HCEC 1CT (cell line): ENCODE measurements at places on chromosomes 6 and 20.

DNA sequence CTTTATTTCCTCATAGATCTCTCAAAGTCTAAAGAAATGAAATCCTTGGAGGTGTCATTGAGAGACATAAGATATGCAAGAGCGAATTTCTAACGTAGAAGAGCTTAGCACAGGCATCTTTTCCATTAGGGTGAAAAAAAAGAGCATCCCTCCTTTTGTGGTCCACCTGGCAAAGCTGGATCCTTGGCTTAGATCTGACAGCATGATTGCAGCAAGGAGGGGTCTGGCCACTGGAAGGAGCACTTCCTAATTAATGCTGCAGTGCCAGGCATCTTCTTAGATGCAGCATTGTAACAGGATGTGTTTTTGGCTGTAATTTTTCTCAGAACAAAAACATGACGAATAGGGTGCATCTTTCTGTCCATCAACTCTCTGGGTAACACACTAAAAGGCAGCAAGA lies 60.1 kb upstream of the TFAP2D start:
- no peak for DNase-seq

GRCh38 chr6:157556671-157557430 lies 175.9 kb downstream of the ZDHHC14 start:
- no peak for DNase-seq

DNA sequence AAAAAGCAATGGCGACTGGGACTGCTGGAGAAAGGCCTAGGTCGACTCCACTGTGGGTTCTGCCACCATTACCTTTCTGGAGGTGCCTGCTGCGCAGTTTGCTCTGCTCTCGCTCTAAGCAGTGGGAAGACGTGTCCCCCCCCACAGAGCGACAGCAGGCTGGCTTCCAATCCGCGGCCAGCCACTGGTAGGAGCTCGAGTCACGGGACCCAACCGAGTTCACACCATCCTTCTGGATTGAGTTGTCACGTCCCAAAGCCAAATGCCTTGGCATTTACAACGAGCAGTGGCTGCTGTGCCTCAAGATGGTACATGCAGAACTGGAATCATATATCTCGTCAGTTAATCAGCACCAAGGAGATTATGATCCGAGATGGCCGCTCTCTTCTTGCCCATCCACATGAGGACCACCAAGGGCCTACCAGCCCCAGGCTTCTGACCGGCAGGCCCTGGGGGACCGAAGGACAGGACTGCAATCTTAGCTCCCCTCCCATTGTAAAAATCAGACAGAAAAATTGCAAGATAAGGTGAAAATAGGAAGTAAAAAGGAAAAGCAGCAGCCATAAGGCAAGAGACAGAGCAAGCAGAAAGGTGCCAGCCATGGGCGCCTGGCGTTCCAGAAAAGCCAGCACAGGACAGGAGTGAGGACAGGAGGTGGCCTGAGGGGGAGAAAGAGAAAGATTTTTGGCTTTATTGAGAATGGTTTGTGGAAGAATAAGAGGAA lies 74.4 kb downstream of the TRAM2 start:
- no peak for DNase-seq

DNA sequence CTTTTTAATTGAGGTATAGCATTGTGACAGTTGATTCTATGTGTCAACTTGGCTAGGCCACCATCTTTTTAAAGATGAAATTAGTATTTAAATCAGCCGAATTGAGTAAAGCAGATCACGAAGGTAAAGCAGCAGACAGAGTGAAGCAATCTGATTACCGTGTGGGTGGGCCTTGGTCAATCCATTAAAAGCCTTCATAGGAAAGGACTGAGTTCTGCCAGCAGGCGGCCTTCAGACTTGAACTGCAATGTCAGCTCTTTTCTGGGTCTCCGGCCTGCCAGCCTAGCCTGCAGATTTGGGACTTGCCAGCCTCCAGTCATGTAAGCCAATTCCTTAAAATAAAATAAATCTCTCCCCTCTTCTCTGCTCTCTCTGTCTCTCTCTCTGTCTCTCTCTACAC lies 22.4 kb upstream of the TGM2 start:
- DNase-seq, result peak; percentile 36

DNA sequence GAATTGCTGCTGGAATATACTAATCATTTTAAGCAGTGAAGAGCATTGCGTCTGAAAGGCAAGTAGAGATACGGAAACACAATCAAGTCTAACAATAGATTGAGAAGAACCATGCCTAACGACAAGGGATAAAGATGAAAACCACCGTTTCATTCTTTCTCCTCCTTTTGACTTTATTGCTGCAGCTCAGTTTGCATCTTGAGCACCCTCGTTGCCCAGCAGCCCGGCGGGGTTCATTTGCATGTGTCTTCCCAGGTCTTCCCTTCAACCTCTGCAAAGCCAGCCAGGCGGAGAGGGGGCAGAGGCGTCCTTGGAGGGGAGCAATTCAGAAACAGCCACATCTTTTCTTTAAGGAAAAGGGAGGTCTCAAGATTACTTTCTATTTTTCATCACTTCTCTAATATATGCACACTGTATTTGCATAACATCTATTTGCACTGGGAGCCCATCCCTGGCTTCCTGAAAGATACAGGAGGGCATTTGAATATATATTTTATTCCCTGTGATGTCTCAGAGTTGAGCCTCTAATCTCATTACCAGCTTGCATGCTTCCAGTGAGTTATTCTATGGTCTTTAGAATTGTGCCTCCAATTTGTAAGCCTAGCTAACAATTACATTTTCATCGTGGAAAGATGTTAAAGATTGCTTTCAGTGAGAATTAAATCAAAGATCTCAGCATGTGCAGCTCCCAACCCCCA lies 18.7 kb upstream of the PXDC1 start:
- DNase-seq, result no peak

DNA sequence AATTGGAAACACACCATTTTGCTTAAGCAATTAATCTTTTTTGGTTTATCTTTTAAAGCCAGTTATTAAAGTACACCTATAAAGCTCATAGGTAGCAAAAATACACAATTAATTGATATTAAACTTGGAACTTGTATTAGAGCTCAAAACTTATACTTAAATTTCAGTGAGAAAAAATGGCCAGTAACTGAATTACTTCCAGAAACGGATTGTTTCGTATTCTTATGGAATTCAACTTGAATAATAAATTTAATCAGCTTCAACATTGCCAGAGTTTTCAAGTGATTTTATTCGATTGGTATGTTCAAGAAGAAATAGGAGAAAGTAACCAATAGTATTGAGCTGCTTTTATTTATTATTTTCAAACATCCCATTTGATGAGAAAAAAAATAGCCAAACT lies 112.7 kb upstream of the PDE10A start:
- no peak for DNase-seq

DNA sequence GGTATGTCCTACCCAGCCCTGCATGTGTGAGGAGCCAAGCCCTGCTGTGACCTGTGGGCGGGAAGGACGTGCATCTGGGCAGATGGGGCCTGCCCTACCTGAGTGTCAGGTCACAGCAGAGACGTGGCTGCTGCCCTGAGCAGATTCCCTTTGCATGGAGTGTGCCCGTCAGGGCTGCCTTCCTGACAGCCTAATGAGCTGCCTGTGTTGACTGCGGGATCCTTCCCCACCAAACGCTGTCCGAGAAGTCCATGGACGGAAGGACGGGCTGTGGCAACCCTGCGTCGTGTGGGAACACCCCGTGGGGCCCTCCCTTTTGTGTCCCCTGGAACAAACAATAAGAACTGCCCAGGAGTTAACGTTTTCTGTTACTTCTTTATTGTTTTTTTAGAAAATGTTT lies 343.2 kb downstream of the CDH4 start:
- DNase-seq, result no peak

- DNase-seq, result no peak
Observed at GRCh38 chr6:108966855-108967755, 118.9 kb downstream of the ARMC2 start.

- DNase-seq, result peak; percentile 57
Observed at GRCh38 chr6:42777126-42777822, 4.6 kb upstream of the BICRAL start.

DNA sequence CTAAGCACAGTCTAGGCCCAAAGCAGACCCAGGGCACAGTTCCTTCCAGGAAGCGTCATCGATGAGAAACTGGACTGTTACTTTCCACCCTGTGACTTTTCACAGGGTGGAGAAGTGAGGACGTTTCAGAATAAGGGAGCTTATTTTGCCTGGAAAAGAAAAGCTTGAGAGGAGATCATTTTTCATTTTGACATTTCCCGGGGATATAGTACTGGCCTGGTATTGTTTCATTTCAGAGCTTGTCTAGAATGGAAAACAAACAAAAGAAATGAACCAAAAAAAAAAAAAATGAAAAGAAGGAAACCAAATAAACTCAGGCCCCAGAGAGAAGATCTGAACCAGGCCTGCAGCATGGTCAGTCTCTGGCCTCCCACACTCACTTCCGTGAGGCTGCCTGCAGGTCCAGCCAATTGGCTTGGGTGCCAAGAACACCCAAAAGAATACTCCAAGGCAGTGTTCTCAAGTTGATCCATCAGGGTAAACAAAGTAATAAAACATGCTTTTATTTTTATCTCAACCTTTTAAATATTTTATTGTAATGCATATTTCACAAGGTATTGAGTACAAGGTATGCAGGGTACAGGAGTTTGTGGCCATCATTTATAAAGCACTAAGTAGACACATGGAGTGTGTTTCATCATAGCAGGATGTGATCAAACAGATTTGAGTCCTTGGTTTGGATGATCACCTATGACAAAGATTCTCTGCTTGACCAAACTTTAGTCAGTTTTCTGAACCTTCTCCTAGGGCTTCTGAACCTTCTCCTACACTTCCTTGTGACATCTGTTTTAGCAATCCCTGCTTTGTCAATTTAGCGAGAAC lies 176.9 kb upstream of the GGTLC1 start:
- no peak for DNase-seq

DNA sequence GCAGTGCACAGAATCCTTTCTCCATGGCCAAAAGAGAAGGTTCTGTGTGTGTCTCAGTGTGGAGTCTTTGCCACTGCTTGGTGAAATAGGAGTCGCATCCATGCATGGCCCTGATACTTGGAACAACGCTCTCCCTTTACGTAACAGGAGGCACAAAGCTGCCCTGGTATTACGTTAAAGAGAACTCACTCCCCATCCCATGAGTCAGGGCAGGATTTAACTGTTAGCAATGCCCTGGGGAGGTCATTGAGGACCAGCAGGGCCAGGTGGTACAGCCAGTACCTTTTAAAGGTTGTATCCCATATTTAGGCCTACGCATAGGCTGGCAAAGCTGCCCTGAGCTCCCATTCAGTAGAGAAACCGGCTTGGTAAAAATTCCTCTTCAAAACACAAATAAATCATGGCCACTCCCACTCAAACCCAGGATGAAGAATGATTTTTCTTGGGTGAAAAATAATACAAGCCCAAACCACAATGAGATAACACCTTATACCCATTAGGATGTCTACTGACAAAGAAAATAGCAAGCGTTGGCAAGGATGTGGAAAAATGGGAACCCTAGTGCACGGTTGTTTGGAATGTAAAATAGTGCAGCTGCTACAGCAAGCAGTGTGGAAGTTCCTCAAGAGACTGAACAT lies 37.1 kb downstream of the MYLK4 start:
- no peak for DNase-seq

DNA sequence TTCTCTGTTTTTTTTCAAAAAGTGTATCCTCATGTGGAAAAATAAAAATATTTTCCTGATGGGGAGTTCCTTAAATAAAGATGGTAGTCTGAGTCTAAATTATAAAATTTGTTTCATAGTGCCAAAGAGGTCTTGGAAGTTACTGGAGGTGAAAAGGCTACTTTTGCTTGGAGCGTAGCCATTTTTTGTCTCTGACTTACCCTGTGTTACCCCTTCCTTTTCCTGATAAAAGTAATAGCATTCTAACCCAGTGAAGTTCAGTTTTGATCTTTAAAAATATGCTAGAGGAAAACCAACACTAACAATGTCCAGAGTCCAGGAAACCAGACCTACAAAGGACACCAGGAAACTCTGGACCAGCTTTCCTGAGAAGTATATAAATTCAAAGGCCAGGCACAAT lies 112.2 kb upstream of the FOXO3 start:
- no peak for DNase-seq

DNA sequence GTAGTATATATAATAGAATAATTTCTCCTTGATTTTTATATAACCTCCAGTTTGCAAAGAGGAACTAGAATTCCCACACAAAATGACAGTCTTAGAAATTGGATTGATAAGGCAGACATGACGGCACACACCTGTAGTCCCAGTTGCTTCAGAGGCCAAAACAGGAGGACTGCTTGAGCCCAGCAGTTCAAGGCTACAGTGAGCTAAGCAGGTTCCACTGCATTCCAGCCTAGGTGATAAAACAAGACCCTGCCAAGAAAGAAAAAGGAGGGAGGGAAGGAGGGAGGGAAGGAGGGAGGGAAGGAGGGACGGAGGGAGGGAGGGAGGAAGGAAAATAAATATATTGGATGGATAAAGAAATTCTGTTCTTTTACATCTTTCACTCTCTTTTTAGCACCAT lies 77.6 kb upstream of the SASH1 start:
- no peak for DNase-seq

DNA sequence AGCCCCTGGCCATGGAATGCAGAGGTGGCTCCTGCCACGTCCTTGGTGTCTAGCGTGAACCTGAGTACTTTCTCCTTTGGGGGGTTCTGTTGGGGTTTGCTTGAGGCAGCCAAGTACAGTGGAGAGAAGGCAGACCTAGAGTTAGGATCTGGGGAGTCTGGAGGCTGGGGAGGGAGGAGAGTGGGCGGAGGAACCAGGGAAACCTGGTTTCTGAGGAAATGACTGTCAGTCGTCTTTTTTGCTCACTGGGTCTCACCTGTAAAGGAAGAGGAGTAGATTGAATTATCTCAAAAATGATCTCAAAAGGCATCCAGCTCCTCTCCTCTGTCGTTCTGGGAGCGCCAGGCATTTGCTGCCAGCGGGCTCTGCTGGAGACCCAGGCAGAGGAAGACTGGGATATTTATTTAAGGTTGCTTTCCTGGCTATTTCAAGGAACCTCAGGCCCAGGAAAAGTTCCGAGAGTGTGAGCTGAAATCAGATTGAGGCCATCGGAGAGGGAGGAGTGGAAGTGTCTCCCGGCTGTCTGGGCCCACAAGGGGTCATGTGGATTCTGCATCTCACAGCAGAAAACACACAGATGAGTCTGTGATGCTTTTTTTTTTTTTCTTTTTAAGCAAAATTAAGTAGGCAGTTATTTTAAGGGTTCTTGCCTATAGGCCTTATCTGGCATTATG lies 16.1 kb downstream of the EPB41L1 start:
- DNase-seq, result no peak

- peak; percentile 86 for DNase-seq
Observed at GRCh38 chr6:13517116-13517515, 29.7 kb upstream of the GFOD1 start.

DNA sequence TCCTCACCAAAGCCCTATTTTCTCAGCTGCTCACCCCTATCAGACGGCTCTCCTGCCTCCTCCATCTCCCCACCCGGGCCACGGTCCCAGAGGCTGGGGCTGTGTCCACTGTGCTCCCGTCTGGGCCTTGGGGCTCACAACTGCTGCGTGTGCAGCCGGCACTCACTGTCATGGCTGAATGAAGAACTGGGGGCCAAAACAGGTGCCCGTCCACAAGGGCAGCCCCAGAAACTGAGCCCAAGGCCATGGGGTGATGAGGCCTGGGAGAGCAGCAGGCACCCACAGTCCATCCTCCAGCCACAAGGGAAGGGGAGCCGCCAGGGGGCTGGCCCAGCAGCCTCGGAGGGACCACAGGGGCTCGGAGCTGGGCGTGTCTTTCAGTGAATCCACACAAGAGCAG lies 159.5 kb downstream of the DLL1 start:
- DNase-seq, result no peak

- DNase-seq, result no peak
Observed at GRCh38 chr20:7161690-7162089, 394.2 kb downstream of the BMP2 start.
